ENCODE measurements at places on chromosomes 16 and 17. TPM values are rescaled to one million over a fixed set of nuclear protein-coding genes. Genes with fewer than 3 reads are reported as not detected.

The CAMTA2 gene
- 6.9 TPM for total RNA-seq

GRCh38 chr17:50100480-50100883 lies 5.3 kb downstream of the PDK2 start:
- DNase-seq: no peak

The TK1 gene
- total RNA-seq: 76.8 TPM

The CIITA gene
- not detected for total RNA-seq

- no peak for DNase-seq
These were observed 3.3 kb downstream of the ORMDL3 start for GRCh38 chr17:39923836-39924690.

DNA sequence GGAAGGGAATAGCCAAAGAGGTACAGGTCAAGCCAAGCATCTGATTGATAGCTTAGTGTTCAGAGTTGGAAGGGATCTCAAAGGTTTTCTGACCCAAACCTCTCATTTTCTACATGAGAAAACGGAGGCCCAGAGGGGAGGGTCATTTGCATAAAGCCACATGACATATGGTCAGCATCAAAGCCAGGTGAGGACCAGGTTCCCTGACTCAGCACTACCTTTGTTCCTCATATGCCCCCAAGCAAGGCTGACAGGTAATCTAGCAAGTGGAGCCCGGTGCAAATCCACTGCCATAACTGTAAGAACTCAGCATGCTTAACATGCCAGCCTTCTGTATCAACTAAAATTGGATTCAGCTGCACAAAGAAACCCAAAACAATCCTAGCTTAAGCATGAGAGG lies 28.2 kb upstream of the CCL1 start:
- no peak for DNase-seq

The FLYWCH1 gene
- total RNA-seq: 52.7 TPM

DNA sequence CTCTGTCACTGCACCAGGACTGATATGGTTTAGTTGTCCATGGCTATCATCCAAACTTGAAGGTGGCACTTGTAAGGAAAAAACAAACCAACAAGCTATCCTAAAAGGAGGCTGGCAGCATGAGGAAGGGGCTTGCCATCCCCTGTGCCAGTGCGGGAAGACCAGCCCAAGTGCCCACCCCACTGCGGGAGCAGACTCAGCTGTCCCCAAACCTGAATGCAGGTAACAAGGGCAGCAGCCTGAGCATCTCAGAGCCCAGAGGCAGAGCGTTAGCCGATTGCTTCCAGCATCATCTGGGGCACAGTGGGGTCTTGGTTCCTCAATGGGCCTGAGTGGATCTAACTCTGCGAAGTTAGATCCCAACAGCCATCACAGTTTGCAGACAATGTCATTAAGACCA lies 29.2 kb upstream of the C16orf78 start:
- DNase-seq: no peak

GRCh38 chr16:66332634-66333610 lies 33.6 kb upstream of the CDH5 start:
- DNase-seq: no peak

The SIAH1 gene
- total RNA-seq: 11.1 TPM

- peak; percentile 56 for DNase-seq
These were observed 17.6 kb downstream of the SRCIN1 start for GRCh38 chr17:38587947-38588787.

GRCh38 chr17:68298601-68299000 lies 7.3 kb downstream of the ARSG start:
- no peak for DNase-seq

GRCh38 chr16:648071-648780 lies 939 bp upstream of the WDR90 start:
- no peak for DNase-seq
